ENCODE measurements at places on chromosomes 7 and 10.

- no peak for DNase-seq
Observed at GRCh38 chr7:78747592-78747991, 705.9 kb downstream of the MAGI2 start.

DNA sequence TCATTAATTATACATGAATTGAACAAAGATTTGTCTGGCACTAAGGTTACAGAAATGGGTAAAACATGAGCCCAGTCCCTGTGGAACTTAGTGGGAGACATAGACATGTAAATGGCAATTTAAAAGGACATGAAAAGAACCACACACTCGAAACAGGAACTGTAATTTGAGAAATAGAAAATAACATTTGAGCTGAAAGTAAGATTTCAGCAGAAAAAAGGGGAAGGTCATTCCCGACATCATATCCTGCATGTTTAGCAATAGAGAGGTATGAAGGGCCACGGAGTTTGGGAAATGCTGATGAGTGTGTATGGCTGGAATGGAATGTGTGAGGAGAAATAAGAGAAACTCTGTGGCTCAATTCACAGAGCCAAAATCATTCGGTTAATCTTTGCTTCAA lies 175.4 kb upstream of the AHR start:
- no peak for DNase-seq

GRCh38 chr10:22754296-22754695 lies 39.9 kb upstream of the PIP4K2A start:
- no peak for DNase-seq

DNA sequence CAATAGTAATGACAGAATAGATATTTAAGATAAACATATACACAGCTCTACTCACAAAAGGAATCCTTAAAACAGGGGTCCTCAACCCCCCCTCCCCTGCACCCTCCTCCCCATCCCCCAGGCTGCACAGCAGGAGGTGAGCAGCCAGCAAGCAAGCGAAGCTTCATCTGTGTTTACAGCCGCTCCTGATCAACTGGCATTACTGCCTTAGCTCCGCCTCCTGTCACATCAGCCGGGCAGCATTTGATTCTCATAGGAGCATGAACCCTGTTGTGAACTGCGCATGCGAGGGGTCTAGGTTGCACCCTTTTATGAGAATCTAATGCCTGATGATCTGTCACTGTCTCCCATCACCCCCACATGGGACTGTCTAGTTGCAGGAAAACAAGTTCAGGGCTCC lies 65.5 kb downstream of the SMURF1 start:
- no peak for DNase-seq

DNA sequence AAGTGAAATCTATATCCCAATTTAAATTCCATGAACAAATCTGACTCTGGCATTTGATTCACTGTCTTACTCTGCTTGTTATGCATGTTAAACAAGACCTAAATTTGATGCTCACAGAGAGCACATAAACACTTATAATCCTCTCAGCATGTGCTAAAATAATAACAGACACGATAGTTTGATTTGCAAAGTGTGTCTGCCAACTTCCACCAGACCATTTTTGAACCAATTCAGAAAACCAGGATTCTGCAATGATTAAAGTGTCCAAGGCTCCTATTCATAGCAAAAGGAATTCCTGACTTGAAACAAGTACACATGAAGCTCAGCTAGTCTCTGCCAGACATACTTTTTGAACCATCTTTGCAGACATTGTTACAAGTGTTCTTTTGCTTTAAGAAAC lies 11.2 kb downstream of the RBM20 start:
- DNase-seq, result no peak

GRCh38 chr7:155192961-155193640 lies 104.6 kb upstream of the INSIG1 start:
- DNase-seq, result no peak

DNA sequence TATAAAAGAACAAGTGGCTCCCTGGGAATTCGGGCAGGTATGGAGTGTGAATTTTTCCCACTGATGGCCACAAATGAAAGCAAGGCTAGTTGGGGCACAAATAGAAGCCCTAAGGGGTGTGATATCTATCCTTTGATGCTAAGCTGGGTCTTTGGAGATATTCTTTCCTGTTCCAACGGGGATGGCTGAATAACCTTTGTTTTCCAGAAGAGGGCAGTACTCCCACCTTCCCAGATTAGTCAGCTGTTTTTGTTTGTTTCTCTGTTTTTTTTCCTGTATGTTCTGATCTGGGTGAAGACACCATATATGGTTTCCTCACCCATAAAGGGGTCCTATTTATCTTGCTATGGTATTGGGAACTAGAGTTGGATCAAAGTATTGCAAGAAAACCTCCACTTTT lies 947.7 kb upstream of the SORCS1 start:
- DNase-seq, result no peak

DNA sequence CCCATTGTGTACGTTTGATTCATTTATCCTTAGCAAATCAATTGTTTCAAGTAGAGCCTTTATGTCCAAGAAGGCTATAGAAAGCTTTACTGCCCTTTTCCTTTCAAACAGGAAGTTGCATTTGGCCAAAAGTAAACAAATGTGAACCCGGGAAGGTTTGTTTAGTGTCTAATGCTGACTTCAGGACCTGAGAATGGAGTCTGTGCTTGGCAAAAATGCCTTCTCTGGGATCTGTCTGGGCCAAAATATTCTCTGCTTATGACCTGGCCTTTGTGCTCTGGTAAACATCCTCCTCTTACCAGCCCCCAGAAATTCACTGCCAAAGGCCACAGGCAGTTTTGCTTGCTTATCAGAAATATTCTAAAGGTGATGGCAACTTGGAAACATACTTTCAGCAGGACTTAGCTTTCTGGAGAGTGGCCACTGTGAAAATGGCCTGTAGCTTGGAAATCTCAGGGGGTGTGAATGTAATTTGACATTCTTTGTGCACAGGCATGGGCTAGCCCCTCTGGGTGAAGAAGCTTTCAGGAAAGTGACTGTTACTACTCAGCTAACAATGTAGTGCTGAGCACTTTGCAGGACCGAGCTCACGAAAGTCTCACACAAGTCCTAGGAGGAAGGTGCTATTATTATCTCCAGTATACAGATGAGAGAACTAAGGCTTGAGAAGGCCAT lies 199.5 kb downstream of the PTEN start:
- DNase-seq, result no peak

DNA sequence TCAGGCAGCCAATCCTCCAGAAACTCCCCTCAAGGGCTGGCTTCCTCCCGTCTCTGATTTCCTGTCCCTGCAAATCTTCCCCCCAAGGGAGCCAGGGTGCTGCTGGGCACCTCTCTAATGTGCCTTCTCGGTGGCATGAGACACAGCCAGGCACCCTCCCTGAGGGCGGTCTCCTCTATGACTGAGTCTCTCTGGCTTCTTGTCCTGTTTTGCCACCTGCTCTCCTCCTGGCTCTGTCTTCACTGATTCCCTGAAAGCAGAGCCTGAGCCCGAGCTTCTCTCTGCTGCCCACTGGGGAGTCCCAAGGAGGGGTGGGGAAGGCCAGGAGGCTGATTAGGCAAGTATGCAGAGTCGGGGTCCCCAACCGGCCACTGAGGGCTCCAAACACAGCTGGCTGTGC lies 60.4 kb upstream of the INSIG1 start:
- DNase-seq, result no peak

DNA sequence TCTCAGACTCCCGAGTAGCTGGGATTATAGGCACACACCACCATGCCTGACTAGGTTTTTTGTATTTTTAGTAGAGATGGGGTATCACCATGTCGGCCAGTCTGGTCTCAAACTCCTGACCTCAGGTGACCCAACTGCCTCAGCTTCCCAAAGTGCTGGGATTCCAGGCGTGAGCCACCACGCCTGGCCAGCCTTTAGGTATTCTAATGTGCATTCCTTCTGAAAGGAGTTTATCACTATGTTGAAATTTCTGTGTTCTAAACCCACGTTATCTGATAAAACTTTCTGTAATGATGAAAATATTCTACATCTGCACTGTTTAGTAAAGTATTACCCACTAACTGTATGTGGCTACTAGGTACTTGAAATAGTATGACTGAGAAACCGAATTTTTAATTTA lies 110.6 kb upstream of the IMMP2L start:
- DNase-seq, result no peak

DNA sequence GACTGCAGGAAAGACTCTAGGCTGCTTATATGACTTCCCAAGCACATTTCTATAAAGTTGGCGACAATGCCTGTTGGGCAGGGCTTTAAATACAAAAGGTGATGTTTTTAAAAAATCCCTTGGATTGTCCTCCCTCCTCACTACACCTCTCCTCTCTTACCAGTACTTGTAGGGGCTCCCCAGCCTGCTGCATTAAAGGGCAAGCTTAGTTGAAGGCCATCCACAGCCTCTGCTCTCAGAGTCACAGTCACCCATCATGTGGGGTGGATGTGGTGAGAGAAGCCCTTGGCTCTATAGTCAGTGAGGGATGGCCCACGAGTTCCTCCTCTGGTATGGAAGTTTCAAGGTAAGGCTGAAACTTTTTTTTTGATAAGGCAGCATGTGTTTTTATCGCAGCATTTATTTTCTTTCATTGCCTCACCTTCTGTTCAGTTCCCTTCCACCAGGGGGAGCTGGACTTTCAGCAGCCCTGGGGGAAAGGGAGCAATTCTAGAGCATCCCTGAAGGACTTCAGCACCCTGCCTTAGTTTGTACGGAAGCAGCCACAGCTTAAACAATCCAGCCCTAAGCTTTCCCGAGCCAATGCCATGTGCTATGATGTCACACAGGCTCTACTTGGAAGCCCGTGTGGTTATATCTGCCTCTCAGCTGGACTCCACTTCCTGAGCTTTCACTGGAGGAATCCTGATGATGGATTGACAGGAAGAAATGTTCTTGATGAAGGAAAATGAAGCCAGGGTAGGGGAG lies 131.9 kb downstream of the CALCR start:
- DNase-seq, result no peak
